ENCODE measurements at places on chromosomes 11 and 22. TPM values are rescaled to one million over a fixed set of nuclear protein-coding genes. Genes with fewer than 3 reads are reported as not detected.

DNA sequence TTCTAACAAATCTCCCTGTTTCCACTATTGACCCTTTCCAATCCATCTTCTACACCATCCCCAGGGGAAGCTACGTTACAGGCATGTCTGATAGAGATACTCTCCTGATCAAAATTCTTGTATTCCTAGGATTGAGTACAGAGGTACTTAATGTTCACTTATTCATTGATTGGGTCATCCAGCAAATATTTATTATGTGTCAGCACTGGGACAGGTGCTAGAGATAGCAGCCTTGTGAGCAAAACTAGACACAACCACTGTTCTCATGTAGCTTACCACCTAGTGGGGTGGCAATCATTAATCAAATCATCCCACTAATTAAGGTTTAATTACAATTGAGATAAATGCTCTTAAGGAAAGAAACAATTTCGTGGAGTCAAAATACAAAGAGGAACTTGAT is 9.4 kb upstream of the RTCB start:
- no peak for DNase-seq

GRCh38 chr11:62026739-62027370 is 59.4 kb upstream of the FTH1 start:
- DNase-seq = no peak

GRCh38 chr11:20029193-20029592 is 131.1 kb downstream of the DBX1 start:
- DNase-seq = no peak

FAM83F gene
- not detected for total RNA-seq

Measured in gastrocnemius medialis (tissue), 4 donors.